Endodermal cell (in vitro differentiated cells): ENCODE measurements at places on chromosomes 12 and 14. TPM values are rescaled to one million over a fixed set of nuclear protein-coding genes. Genes with fewer than 3 reads are reported as not detected.

DNA sequence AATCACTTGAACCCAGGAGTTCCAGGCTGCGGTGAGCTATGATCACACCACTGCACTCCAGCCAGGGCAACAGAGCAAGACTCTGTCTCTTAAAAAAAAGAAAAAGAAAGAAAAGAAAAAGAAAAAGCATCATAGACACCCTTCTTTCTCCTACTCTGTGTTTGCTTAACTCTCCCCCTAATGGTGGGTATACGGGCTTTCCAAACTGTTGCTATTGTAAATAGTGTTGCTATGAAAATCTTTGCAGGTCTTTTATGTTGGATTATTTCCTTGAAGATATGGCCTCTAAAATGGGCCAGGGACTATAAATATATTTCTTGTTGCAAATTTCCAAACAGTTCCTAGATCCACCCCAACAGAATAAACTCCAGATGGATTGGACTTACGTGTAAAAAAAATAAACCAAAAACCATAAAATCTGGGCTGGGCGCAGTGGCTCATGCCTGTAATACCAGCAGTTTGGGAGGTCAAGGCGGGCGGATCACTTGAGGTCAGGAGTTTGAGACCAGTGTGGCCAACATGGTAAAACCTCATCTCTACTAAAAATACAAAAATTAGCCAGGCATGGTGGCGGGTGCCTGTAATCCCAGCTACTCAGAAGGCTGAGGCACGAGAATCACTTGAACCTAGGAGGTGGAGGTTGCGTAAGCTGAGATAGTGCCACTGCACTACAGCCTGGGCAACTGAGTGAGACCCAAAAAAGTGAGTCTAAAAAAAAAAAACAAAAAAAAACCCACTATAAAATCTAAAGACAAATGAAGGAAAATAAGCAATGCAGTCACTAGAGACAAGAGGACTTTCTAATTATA lies 25.9 kb downstream of the NFKBIA start:
- H3K4me3 ChIP-seq, result no peak overlapping the region
- H3K27ac ChIP-seq, result no peak overlapping the region
- H3K27me3 ChIP-seq, result no peaks in the 10 kb centered on the region
- no peaks in the 10 kb centered on the region for H3K36me3 ChIP-seq
- no peaks in the 10 kb centered on the region for H3K4me1 ChIP-seq

- H3K4me3 ChIP-seq, result no peak overlapping the region
- H3K27ac ChIP-seq, result no peak overlapping the region
- no peaks in the 10 kb centered on the region for H3K27me3 ChIP-seq
- no peak for DNase-seq
- H3K36me3 ChIP-seq, result no peaks in the 10 kb centered on the region
- no peaks in the 10 kb centered on the region for H3K4me1 ChIP-seq
Observed at GRCh38 chr12:19674437-19674836, 235.1 kb downstream of the AEBP2 start.

The KLRC1 gene
- total RNA-seq, result not detected in 2 replicates

GRCh38 chr12:71999795-72000194 lies 61.1 kb downstream of the TPH2 start:
- DNase-seq, result no peak
- no peak overlapping the region for H3K4me3 ChIP-seq
- H3K4me1 ChIP-seq, result no peaks in the 10 kb centered on the region
- no peaks in the 10 kb centered on the region for H3K27me3 ChIP-seq
- no peak overlapping the region for H3K27ac ChIP-seq
- H3K36me3 ChIP-seq, result no peaks in the 10 kb centered on the region

The HOXC9 gene
- not detected in 3 replicates for total RNA-seq

GRCh38 chr14:85233756-85234155 lies 296.2 kb upstream of the FLRT2 start:
- no peaks in the 10 kb centered on the region for H3K4me1 ChIP-seq
- no peaks in the 10 kb centered on the region for H3K36me3 ChIP-seq
- H3K27me3 ChIP-seq, result no peaks in the 10 kb centered on the region
- no peak overlapping the region for H3K4me3 ChIP-seq
- no peak overlapping the region for H3K27ac ChIP-seq

The CLEC4E gene
- not detected in 3 replicates for total RNA-seq

The BAG5 gene
- 27.4 and 28.1 TPM in 2 replicates for total RNA-seq

DNA sequence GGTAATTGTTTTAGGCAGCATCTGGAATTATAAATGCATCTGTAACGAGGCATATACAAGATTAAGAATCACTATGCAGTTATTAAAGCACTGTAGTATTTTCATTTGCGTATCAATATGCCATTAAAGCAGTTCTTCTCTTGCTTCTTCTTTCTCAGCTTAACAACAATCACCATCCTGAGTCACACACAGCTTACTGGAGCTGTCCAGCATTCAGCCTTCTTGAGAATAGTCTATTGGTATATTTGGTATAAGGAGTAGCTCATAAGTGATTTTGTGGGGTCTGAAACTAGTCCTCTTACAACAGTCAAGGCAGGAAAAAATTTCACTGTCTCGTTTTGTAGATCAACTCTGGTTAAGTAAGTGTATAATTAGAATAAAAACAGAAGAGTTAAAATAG lies 523.0 kb upstream of the FOXG1 start:
- no peaks in the 10 kb centered on the region for H3K27me3 ChIP-seq
- no peak overlapping the region for H3K27ac ChIP-seq
- H3K4me3 ChIP-seq, result no peak overlapping the region
- no peaks in the 10 kb centered on the region for H3K4me1 ChIP-seq
- no peaks in the 10 kb centered on the region for H3K36me3 ChIP-seq

DNA sequence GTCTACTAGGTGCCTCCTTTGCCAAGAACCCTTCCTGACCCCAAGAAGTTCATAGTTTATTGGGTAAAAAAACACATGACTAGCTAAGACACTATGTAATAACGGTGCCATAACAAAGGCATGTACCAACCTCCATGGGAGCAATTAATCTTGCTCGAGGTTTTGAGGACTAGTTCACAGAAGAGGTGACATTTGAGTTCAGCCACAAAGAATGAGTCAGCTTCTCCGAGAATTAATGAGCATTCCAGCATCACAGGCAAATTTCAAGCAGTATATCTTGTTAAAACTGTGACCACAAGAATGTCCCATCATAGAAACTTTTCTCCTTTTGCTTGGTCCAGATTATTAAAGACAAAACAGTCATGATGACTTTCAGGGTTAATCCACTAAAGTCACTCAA lies 113.0 kb upstream of the RAP1B start:
- H3K27me3 ChIP-seq, result no peaks in the 10 kb centered on the region
- no peak for DNase-seq
- H3K4me3 ChIP-seq, result no peak overlapping the region

The GZMH gene
- not detected in 3 replicates for total RNA-seq

DNA sequence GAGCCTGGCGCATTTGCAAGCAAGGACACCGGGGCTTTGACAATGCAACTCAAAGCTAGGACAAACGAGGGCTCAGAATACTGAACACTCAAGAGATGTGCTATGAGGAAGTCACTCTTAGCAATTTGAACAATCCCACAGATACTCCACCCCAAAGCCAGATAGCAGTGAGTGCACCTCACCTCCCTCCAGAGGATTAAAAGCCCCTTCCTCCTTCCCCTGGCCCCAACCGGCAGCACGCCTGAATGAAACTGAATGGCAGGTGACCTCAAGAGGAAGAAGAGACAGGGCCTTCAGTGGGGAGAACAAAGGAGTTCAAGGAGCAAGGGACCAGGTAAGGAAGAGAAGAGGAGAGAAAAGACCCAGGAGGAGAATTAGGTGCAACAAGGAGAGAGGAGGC lies 1.9 kb upstream of the KRT78 start:
- no peak overlapping the region for H3K4me3 ChIP-seq
- H3K27ac ChIP-seq, result no peak overlapping the region
- peaks cover 4% of the 10 kb centered on the region for H3K27me3 ChIP-seq
- no peaks in the 10 kb centered on the region for H3K36me3 ChIP-seq

The SIX1 gene
- 0.13 and 0.41 TPM in 2 replicates for total RNA-seq

DNA sequence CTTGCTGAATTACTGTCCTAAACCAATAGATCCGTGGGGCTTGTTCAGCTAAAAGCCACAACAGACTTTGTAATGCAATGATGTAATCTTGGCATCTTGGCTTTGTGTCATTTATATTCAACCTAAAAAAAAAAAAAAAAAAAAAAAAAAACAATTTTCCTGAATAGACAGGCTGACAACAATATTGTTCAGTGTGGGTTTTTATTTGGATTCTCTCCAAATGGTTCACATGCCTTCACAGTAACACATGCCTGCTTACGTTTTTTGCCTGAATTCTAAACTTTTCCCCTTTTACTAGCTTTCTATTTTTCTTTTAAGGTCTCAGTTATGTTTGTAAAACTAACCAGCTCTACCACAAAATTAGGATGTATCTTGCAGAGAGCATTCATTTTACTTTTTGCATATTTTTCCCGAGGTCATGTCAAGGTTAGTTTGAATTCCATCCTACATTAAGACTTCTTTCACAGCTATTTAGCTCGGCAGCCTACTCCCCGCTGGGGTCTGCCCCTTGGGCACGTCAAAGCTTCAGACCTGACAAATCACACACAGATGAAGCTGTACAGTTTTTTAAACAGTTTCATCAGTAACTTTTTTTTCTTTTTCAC lies 213.7 kb upstream of the NPAS3 start:
- peak overlapping the region; percentile 90 for H3K27ac ChIP-seq
- H3K27me3 ChIP-seq, result no peaks in the 10 kb centered on the region
- no peak overlapping the region for H3K4me3 ChIP-seq
- H3K36me3 ChIP-seq, result no peaks in the 10 kb centered on the region
- H3K4me1 ChIP-seq, result no peaks in the 10 kb centered on the region

DNA sequence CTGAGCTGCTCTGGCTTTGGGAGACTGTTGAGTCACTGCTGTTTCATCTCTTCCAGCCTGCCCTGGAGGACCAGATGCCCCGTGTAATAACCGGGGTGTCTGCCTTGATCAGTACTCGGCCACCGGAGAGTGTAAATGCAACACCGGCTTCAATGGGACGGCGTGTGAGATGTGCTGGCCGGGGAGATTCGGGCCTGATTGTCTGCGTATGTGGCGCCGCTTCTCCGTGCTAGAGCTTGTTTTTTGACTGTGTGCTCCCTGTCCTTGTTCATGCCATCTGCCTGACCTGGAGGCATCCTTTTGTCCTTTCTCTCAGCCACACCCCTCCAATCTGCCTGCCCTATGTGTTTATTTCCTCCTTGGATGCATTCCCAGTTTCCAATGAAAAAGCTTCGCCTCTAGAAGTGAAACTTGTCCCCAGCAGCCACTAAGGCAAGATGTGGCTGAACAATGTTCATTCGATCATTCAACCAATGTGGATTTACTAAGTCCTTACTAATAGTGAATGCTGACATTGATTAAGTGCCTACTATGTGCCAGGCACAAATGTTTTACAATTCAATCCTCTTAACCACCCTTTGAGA lies 98.6 kb downstream of the NT5DC3 start:
- H3K36me3 ChIP-seq, result no peaks in the 10 kb centered on the region
- H3K27me3 ChIP-seq, result peaks cover 5% of the 10 kb centered on the region
- no peaks in the 10 kb centered on the region for H3K4me1 ChIP-seq
- H3K27ac ChIP-seq, result no peak overlapping the region
